ENCODE measurements at places on chromosomes 3 and 15. TPM values are rescaled to one million over a fixed set of nuclear protein-coding genes. Genes with fewer than 3 reads are reported as not detected.

DNA sequence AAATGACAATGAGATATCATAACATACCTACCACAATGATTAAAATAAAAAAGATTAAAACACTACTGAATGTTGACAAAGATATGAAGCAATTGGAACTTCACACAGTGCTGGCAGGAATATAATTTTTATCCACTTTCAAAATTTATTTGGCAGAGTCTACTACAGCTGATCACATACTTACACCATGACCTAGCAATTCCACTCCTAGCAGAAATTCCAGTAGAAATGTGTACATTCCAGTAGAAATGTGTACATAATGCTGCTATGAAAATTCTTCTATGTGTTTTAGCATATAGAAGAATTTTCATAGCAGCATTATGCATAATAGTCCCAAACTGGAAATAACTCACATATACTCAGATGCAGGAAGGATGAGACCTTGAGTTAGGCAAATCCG, 43.5 kb downstream of the IFT57 start:
- no peak for DNase-seq

GRCh38 chr15:93045191-93045785, 43.7 kb downstream of the RGMA start:
- no peak for DNase-seq

DNA sequence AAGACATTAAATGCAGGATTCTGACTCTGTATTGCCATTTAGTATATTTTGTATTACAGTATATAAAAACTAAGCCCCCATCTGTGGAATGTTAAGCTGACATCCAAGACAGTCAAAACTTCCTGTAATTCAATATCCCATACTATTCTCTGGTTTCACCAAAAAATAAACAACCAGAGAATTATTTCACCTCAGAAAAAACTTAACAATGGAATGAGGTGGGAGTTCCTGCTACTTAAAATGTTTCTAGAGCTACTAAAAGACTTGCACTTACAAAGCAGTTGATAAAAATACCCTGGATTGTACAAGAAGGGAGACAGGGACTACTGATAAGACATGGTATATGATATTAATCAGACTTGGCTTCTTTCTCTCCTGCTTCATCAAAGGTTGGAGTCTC, 8.3 kb downstream of the ARL13B start:
- DNase-seq = no peak

DNA sequence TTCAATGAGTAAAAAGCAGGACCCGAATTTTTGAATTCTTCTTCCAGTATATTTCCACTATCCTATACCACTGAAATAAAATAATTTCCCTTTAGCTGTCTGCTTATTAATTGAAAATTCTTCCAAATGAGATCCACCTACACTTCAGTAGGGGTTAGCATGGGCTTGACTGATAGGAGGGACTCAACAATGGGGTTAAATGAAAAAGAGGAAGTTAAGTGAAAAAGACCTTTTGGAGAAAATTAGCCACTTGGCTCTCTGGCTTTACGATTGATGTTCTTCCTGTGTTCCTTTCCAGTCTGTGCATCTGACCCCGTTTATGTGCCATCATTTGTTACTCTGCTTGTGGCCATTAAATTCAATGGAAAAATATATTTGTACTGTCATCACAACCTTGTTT, 54.0 kb upstream of the GCNT3 start:
- DNase-seq = no peak

- no peak for DNase-seq
These were observed 22.8 kb downstream of the HCLS1 start for GRCh38 chr3:121637922-121638321.

GRCh38 chr3:31361371-31362273, 171.1 kb upstream of the STT3B start:
- no peak for DNase-seq

DNA sequence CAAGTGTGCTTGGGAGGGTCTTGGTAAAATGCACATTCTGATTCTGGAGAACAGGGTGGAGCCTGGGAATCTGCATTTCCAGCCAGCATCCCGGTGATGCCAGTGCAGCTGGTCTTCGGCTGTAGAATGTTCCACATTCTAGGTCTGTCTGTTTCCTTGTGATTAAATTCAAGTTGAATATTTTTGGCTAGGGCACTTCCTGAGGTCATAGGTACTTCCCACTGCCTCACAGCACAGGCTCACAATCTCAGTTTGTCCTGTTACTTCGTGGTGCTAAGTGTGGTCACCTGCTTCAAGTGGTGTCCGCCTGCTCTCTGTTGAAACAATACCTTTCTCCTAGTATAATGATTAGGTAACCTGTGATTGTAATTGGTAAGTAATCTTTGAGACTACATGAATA, 40.1 kb downstream of the FLNB start:
- no peak for DNase-seq

DNA sequence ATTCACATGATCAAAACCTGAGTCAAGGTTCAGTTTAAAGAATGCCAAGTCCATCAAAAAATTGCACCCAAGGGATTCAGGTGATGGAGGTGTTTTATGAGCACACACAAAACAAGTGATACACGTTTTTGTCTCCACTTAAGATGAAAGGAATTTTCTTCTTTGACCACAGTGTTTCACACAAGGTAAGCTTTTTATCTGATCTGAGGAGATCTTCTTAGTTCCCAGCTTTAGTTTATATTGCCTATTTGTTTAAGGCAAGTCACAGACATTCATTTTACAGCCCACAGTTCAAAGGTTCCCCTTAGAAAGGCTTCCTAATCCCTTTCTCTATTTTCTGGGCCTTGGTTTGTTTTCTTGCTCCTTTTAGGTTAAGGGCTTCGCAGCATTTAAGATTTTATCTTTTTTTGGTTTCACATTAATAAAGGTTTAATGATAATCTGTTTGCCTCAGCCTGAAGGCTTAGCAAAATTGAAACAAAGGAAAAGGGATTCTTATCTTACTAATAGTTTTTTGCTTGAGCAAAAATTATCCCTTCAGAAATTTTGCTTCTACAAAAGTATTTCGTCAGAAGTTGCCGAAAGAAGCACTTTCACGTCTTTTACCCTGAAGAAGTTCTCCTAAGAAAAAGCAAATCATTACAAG, 420.5 kb upstream of the NAALADL2 start:
- DNase-seq = no peak

GRCh38 chr3:35043040-35043439, 596.3 kb upstream of the ARPP21 start:
- DNase-seq = no peak

- no peak for DNase-seq
These were observed 364.3 kb upstream of the ADAMTS9 start for GRCh38 chr3:65052101-65052500.

- no peak for DNase-seq
These were observed 20.0 kb downstream of the PLSCR5 start for GRCh38 chr3:146585156-146585555.

DNA sequence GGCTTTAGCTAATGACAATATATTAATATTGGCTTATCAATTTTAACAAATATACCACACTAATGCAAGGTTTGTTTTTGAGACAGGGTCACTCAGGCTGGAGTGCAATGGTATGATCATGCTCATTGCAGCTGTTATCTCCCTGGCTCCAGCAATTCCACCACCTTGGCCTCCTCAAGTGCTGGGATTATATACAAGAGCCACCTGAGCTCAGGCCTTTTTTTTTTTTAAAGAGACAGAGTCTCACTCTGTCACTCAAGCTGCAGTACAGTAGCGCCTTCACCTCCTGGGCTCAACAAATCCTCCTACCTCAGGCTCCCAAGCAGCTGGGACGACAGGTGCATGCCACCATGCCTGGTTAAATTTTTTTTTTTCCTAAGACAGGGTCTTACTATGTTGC, 11.7 kb downstream of the DLG1 start:
- DNase-seq = no peak

DNA sequence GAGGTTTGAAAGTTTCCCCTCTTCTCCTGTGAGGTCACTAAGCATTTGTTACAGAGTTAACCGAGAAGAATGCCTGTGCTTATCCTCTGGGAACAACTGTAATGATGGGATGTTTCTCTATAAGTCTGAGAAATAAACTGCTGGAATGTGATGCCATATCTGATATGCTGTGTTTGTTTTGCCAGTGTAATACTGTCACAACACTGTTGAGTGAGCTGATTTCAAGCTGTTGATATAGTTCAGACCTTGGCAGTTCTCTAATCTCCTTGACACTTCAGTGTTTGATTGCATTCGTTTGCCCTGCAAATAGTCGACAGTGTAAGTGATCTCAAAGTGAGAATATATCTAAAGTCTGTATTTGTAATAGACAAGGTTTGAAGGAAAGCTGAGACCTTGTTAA, 73.3 kb downstream of the PTPRG start:
- no peak for DNase-seq

DNA sequence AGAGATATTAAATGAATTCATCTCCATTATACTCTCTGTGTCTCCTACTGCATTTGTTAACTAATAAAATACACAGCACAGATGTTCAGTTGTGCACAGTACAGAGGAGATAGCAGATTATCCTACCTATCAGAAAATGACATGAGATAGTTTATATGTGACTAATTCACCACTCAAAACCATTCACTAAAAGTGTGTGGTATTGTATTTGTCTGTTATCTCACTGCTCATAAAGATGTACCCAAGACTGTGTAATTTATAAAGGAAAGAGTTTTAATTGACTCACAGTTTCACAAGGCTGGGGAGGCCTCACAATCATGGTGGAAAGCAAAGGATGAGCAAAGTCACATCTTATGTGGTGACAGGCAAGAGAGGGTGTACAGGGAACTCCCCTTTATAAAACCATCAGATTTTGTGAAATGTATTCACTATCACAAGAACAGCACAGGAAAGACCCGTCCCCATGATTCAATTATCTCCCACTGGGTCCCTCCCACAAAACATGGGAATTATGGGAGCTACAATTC, 936.3 kb downstream of the ROBO1 start:
- no peak for DNase-seq

DNA sequence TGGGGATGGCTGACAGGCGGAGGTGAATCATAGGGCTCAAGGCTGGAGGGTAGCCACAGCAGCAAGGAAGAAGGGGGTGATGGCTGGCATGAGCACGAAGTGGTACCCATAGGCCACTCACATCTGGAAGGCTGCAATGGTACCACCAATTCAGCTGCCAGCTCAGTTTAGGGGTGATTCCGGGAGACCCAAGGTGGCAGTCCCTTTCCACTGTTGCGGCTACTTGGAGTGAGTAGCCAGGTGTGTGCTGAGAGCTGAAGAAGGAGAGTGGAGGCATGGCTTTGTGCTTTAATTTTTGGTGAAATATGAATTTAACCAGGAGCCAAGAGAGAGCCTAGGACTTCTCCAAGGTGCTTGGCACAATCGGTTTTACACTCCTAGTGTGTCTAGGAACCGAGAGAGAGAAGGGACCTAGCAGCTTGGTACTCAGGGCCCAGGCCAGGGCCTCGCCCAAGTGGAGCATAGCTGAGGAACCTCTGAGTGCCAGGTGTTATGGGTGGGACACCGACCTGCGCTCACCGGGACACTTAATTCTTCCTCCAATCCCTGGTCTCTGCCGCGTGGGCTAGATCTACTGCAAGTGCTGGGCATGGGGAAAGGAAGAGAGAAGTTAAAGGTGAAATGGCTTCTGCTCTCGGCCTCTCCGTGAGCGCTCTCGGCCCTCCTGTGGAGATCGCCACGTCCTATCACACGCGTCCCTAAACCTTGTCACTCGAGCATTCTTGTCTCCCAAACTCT, 32.2 kb upstream of the POLG start:
- no peak for DNase-seq

GRCh38 chr15:25248583-25249235, 190.1 kb downstream of the UBE3A start:
- DNase-seq = peak; percentile 35

- no peak for DNase-seq
These were observed 67.9 kb upstream of the GUCA1C start for GRCh38 chr3:109021556-109021955.

- no peak for DNase-seq
These were observed 5.4 kb upstream of the HEG1 start for GRCh38 chr3:125061170-125061569.

DNA sequence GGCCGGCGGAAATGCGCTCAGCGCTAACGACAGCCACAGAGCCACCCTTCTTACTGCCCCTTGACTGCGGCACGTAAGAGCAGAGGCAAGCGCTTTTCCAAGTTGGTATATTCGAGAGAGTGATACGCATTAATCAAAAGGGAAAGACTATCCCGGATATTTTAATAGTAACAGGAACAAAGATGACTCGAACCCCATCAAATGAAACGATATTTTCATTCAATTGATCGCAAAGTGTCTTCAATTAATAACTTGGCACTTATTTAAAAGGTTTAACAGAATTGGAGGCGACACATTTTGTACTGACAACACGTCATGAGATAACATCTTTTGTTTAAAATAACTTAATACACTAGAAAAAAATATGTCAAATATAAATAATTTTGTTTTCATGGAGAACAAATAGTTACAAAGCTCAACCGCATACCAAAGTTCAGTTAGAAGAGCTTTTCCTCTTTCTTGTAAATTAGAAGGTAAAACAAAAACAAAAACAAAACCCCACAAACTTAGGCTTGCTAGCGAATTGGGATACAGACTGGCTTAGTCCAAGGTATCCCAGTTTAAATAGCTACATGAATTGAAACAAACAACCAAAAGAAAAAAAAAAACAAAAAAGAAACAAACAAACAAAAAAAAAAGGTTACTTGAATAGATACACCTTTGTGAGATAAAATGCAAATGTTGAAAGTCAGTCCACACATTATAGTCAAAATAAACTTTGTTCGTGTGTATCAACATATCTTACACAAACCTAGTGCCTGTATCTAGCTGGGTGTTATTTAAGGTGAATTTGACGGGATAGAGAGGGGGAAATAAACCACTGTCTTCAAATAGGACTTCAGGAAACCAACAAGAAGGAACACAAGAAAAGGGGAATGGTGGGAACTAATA, 10.2 kb downstream of the SHOX2 start:
- no peak for DNase-seq

- no peak for DNase-seq
These were observed 69.3 kb downstream of the CDC25A start for GRCh38 chr3:48118928-48119327.

DNA sequence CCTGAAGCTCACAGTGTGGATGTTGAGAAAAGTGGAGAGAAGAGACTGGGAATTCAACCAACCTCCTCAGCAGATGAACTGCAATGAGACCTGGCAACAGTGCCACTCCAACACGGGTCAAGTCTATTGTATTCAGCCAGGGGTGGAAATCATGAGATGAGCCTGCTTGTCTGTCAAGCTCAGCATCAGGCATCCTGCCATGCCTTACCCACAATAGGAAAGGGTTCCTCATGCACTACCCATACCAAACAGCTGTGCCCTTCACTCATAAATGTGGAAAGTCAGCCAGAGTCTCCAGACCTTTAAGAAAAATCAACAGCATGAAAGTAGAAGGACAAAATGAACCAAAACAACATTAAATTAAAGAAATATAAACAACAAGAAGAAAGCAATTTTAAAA, 542.1 kb downstream of the EPHB1 start:
- DNase-seq = no peak

Gene SHC4
- 1.3 TPM for total RNA-seq

Gene SPTBN5
- 2.3 TPM for total RNA-seq

Gene TTLL13
- not detected for total RNA-seq

Gene LRRC3B
- total RNA-seq = 1.2 TPM

Gene NRG4
- total RNA-seq = not detected

Gene ZMYND10
- 0.32 TPM for total RNA-seq

Gene GP9
- total RNA-seq = 0.48 TPM

Gene CRELD1
- 44.6 TPM for total RNA-seq

Gene CHRFAM7A
- total RNA-seq = 0.80 TPM

Data from breast epithelium (tissue), 4 donors.